ENCODE measurements at places on chromosomes 1 and 21.

- DNase-seq = no peak
Measured at GRCh38 chr21:46366091-46366490, 42.1 kb downstream of the PCNT start.

DNA sequence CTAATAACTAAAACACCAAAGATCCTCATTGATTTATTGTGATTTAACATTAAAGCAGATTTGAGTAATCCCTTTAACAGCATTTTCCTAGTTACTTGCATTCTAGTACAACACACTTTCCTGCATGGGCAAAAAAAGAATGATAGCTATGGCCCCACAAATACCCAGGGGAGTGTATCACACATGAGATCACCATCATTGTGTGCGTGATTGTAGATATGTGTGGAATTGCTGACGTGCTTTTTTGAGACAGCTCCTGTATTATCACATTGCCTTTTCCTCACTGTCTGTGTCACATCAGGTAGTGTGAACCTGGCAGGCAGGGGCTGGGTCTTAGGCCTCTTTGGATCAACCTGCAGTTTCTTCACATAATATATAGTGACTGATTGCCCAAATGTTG, 48.5 kb upstream of the SAMD13 start:
- DNase-seq = no peak

GRCh38 chr1:180167721-180168467, 13.2 kb downstream of the QSOX1 start:
- DNase-seq = no peak

DNA sequence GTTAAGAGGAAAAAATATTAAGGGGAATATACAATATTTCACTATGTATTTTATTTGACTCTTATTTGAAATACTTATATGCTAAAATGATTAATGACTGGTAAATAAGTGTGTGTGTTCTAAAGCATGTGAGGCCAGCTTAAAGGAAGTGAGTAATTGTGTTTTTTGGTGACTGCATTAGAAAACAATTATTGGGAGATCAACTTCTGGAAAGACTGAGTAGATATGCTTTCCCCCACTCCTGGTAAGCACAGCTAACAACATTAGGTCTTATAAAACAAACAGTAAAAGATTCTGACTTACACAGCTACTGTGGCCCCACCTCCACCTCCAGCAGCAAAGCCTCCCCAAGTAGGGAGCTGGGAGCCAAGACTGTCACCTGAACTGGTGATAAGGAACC, 403.0 kb downstream of the SRGAP2C start:
- no peak for DNase-seq

DNA sequence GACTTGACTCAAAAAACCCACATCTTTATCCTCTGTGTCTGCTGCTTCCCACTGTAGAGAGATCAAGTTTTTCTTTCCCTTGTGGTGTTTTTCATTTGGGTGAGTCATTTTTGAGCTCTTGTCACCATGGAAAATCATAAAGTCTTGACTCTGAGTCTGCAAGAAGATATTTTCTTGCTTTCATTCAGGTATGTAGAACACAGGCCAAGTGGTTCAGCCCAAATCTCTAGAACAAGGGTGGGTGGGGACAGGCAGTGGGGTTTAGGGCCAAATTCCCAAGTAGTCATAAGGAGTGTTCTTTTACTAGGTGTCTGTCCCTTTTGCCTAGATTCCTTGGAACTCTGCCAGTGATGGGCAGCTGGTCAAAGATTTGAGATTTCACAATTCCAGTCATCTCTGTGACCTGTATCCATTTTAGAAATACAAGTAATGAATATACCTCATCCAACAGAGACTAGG, 21.5 kb upstream of the ARHGAP29 start:
- DNase-seq = no peak

GRCh38 chr1:59156051-59156450, 140.8 kb upstream of the FGGY start:
- DNase-seq = no peak

DNA sequence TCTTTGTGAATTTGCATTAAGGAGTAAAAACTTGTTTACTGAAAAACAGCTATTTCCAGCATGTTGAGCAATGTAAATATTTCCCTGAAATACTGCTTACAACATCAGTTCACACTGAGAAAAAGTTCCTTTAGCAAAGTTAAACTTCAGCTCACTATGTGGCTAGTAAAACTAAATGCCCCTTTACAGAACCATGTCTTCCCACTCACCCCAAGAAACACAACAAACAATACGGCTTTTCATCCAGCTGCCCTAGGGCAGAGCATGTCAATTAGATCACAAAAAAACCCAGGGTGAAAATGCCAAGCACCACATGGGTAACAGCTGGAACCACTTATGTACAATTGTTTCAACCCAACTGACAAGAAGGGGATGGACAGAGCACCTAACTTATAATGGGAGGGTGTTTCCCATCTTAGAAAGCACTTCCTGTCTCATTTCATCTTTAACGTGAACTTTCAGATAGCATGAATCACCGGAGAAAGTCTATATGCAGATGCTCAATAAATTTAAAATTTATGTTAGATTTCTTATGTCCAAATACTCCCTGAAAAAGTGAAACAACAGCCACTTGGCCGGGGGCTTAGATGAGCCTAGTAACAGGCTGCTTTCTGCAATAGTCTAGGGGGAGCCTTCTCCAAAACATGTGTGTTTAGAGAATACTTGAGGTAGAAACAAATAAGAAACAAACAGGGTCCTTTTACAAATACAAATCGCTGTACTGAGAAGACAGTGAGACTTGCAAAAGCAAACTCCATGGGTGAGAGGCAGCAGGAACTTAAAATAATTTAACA, 6.6 kb downstream of the NID1 start:
- no peak for DNase-seq

DNA sequence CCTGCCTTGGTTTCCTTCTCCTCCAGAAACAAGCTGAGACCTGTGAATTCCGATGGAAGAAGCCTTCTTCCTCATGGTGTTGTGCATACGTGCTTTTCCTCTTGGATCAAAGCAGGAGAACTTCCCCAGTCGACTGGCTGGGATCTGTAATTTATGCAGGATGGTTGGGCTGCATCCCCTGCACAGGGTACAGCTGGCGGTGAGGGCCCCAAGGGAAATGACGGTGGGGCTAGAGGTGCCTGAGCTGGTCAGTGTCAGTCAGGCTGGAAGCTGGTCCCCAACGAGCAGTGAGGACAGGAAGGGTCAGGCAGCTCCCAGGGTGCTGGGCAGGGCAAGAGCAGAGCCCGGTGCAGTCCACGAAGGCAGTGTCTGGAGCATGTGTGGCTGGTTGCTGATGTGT, 106.7 kb downstream of the CNIH3 start:
- DNase-seq = no peak

DNA sequence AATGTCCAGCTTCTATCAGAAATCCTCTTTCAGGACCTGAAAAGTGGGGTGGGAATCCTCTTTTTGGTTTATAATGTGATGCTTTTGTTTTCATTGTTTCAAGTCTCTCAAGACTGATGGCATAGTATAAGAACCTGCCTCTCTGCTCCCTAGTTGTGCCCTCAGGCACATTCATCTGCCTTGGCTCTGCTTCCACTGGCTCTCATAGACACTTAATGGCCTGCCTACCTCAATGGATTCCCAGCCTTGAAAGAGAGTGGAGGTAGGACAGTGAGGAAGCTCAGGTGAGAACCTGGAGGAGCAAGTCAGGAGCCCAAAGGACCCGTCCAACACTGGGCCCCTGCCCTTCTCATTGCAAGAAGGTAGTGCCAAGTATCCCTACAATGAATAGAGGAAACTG, 4.8 kb downstream of the TTLL7 start:
- no peak for DNase-seq

DNA sequence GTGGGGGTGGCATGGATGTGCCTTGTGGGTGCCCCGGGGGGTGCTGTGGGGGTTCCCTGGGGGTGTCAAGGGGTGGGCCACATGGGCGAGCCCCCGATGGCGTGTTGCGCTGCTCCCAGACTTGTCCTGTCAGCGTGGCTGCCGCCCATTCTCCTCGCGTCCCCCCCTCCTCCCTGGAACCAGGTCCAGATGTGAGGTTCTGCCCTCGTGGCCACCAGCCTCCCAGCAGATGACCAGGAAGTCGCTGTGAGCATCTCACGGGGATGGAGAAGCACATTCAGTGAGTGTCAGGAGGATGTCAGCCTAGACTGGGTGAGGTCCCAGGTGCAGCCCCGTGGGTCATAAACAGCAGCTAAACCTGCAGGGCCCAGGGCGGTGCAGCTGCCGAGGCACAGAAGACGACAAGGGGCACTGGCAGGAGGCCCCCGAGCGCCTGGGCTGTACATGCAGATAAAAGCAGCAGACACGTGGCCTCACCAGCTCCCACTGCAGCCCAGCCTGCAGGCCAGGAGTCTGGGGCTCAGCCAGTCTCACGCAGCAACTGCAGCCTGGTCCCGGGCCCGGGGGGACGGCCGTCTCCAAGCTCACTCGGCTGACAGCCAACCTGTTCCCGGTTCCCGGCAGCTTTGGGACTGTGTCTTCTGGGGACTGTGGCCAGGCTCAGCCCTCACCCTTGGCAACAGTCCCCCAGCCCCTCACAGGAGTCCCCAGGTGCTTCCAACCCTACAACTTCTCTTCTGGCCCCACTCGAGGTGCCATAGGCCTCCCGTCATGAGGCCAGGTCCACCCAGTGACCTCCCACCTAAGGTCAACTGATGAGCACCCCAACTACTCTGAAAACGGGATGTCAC, 17.5 kb upstream of the COL6A2 start:
- DNase-seq = no peak

- DNase-seq = peak; percentile 22
Measured at GRCh38 chr1:17045634-17046333, 8.0 kb downstream of the SDHB start.

DNA sequence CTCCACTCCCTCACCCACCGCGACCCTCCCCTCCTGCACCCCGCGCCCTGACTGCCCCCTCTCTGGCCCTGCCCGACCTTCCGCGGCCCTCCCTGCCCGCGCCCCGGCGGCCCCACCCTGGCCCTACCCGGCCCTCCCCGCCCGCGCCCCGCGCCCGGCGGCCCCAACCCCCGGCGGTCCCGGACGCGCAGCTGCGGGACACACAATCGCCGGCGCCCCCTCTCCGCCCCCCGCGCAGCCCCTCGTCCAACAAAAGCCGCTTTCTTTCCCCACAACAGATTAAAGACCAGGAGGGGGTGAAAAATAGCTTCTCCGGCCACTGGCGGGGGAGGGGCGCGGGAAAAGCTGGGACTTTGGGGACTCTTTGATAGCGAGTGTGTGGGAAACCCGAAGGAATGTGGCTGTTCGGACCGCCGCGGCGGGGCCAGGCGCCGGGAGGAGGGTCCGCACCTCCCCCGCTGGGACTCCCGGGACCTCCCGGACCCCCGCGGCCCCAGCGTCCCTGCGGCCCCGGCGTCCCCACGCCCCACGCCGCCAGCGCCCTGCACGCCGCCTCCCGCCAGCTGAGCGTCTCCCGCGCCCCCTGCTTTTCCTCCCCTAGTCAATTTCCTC, 8.8 kb upstream of the ID3 start:
- no peak for DNase-seq

Measured in inflammatory macrophage (primary cell).